ENCODE measurements at places on chromosomes 12 and 14.

GRCh38 chr12:50725011-50725942 is 38.6 kb upstream of the ATF1 start:
- no peak overlapping the region for H3K27ac ChIP-seq
- DNase-seq, result no peak
- H3K4me1 ChIP-seq, result no peaks in the 10 kb centered on the region
- peaks cover 61% of the 10 kb centered on the region for H3K36me3 ChIP-seq

GRCh38 chr14:93955850-93956481 is 20.4 kb downstream of the ASB2 start:
- no peak overlapping the region for H3K4me3 ChIP-seq
- H3K27ac ChIP-seq, result no peak overlapping the region
- no peak for DNase-seq
- H3K36me3 ChIP-seq, result no peaks in the 10 kb centered on the region
- no peaks in the 10 kb centered on the region for H3K27me3 ChIP-seq

DNA sequence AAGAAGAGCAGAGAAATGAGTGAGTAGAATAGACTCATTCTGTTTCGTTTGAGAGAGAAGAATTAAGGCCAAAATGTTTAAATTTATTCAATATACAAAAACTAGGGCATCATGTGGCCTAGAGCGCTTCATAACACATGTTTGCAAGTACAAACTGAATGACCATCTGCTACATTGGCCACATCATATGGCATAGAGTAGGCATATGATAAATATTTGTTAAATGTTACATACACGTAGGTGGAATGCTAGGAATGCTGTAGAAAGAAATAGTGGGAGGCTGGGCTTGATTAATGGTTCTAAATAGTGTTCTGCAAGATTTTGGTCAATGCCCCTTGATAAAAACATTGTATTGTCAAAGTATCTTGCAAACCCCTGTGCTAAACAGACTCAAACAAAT is 10.8 kb downstream of the MGP start:
- no peaks in the 10 kb centered on the region for H3K4me1 ChIP-seq
- no peak for DNase-seq
- no peak overlapping the region for H3K4me3 ChIP-seq
- no peak overlapping the region for H3K27ac ChIP-seq
- H3K27me3 ChIP-seq, result no peaks in the 10 kb centered on the region

DNA sequence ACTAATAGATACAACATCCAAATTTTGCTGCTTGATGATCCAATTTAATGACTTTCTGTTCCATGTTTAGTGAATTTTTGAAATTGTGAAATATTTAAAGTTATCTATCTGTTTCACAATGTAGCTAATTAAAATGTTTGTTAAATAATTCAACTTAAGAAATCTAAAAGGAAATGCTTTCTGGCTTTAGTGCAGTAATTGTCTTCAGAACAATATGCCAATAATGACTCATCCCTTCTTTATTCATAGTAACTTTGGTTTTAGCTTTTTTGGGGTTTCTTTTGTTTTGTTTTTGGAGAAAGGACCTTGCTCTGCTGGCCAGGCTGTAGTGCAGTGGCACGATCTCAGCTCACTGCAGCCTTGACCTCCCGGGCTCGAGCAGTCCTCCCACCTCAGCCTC is 479.2 kb upstream of the RGS6 start:
- H3K27me3 ChIP-seq, result no peaks in the 10 kb centered on the region
- H3K4me1 ChIP-seq, result peaks cover 6% of the 10 kb centered on the region
- H3K27ac ChIP-seq, result no peak overlapping the region
- no peak for DNase-seq

- H3K36me3 ChIP-seq, result no peaks in the 10 kb centered on the region
- no peak overlapping the region for H3K27ac ChIP-seq
- DNase-seq, result no peak
- no peak overlapping the region for H3K4me3 ChIP-seq
These were observed 340.2 kb downstream of the C12orf75 start for GRCh38 chr12:105670672-105671071.

DNA sequence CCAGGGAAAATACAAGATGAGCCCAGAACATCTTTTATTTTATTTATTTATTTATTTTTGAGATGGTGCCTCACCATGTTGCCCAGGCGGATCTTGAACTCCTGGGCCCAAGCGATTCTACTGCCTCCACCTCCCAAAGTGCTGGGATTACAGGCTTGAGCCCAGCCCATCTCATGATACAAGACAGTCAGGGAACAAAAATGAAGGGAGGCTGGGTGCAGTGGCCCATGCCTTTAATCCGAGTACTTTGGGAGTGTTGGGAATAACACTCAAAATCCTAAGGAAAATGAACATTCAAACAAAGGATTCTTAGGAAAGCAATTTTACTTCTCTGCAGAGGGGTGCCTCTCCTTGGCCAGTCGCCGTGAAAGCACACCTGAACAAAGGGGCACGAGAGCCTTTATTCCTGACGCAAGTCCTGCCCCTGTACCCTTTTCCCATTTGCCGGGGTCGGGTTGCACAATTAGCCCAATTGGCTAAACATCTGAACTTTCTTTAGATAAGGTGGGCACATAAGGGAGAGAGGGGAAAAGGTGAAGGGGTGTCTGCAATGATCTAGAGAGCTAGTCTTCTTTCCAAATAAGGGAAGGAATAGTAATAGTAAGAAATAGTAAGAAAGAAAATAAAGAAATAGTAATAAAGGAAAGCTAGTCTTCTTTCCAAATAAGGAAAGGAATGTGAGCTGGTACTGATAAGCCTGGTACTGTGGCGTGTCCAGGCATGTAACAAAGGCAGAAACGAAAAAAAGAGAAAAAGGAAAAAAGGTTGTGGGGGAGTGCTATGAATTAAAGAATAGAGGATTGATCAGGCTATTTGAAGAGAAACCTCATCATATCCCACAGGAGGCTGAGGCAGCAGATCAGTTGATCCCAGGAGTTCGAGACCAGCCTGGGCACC is 13.4 kb downstream of the NCAPD2 start:
- no peaks in the 10 kb centered on the region for H3K27me3 ChIP-seq
- peaks cover 11% of the 10 kb centered on the region for H3K4me1 ChIP-seq
- peak overlapping the region; percentile 3 for H3K4me3 ChIP-seq
- peak overlapping the region; percentile 93 for H3K27ac ChIP-seq
- DNase-seq, result peak; percentile 48

DNA sequence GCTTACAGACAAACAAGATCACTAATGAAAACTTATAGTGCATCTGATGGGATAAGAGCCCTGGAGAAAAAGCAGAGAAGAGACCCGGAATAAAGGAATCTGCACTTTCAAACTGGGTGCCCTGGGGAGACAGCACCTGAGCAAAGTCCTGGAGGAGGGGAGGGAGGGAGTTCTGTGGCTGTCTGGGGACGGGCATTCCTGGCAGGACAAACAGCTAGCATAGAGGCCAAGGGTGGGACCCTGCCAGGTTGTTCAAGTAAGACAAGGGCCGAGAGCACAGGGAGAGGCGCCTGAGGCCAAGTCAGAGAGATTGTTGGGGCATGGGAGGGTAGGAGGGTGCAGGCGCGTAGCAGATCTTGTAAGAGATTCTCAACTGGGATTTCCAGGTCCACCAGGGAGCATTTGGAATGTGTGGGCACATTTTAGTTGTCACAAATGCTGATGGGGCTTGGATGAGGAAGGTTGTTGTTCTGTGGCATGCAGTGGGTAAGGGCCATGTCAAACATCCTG is 14.2 kb downstream of the IQSEC3 start:
- H3K4me1 ChIP-seq, result peaks cover 7% of the 10 kb centered on the region
- DNase-seq, result no peak
- peaks cover 40% of the 10 kb centered on the region for H3K27me3 ChIP-seq
- no peak overlapping the region for H3K27ac ChIP-seq
- H3K4me3 ChIP-seq, result no peak overlapping the region

DNA sequence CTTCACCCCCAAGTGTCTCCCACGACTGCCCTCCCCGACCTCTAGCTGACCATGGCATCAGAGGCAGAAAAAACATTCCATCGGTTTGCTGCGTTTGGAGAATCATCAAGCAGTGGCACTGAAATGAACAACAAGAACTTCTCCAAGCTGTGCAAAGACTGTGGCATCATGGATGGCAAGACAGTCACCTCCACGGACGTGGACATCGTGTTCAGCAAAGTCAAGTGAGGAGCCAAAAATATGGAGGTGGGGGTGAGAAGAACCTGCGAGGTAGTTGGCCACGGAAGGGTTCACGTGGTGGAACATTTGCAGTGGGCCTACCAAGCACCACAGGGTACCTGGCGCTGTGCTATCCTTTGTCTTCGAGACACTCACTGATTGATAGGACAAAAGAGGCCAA is 514 bp downstream of the TPPP2 start:
- H3K27me3 ChIP-seq, result peaks cover 16% of the 10 kb centered on the region
- peaks cover 17% of the 10 kb centered on the region for H3K4me1 ChIP-seq
- no peaks in the 10 kb centered on the region for H3K36me3 ChIP-seq
- no peak overlapping the region for H3K27ac ChIP-seq

- H3K27me3 ChIP-seq, result no peaks in the 10 kb centered on the region
- H3K27ac ChIP-seq, result no peak overlapping the region
- H3K4me3 ChIP-seq, result no peak overlapping the region
- peaks cover 35% of the 10 kb centered on the region for H3K4me1 ChIP-seq
- H3K36me3 ChIP-seq, result no peaks in the 10 kb centered on the region
These were observed 40.7 kb downstream of the WNK1 start for GRCh38 chr12:793037-793436.

- no peaks in the 10 kb centered on the region for H3K27me3 ChIP-seq
- H3K27ac ChIP-seq, result no peak overlapping the region
These were observed 320.8 kb downstream of the MED13L start for GRCh38 chr12:115956659-115957058.

DNA sequence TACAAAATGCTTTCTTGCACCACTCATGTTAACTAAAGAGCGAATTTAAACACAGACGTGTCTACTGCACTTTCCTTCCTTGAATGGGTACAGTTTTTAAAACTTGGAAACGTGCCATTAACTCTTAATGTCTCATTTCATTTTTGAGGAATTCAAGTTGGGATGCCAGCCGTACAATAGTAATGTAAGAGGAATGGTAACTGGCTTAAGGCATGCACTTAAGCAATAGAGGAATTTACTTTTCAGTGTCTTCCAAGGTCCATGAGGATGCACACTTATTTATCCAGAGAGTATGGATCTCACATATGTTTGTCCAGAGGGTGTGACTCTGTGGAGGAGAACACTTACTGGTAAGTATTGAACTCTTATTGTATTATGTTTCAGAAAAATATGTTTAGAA is 52.9 kb downstream of the PPP4R4 start:
- no peak for DNase-seq
- H3K27ac ChIP-seq, result no peak overlapping the region
- no peak overlapping the region for H3K4me3 ChIP-seq
- H3K4me1 ChIP-seq, result no peaks in the 10 kb centered on the region
- no peaks in the 10 kb centered on the region for H3K27me3 ChIP-seq

DNA sequence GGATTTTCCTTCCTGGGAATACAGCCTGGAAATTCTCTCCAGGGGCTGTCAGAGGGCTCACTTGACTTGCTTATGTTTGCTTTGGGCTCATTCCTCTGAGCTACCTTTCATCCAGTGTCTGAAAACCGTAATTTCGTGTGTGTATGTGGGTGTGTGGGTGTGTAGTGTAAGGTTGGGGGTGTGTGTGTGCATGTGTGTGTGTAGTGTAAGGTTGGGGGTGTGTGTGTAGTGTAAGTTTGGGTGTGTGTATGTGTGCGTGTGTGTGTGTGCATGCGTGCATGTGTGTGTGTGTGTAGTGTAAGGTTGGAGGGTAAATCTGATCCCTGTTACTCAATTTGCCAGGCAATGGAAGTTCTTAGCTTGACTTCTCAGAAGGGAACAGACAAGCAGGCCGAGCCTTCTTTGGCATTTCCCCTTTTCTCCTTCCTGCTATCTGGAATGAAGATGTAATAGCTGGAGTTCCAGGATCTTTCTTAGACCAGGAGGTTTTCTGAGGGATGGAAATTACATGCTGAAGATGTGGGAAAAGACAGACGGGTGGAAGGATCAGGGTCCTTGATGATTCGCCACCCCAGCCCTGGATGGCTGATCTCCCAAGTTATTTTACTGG is 15.5 kb upstream of the BEGAIN start:
- 0 out of 2 replicates have a peak, but pooled peaks cover 2% of the 10 kb centered on the region for H3K36me3 ChIP-seq
- no peak for DNase-seq
- H3K4me3 ChIP-seq, result no peak overlapping the region
- peaks cover 13% of the 10 kb centered on the region for H3K27me3 ChIP-seq

DNA sequence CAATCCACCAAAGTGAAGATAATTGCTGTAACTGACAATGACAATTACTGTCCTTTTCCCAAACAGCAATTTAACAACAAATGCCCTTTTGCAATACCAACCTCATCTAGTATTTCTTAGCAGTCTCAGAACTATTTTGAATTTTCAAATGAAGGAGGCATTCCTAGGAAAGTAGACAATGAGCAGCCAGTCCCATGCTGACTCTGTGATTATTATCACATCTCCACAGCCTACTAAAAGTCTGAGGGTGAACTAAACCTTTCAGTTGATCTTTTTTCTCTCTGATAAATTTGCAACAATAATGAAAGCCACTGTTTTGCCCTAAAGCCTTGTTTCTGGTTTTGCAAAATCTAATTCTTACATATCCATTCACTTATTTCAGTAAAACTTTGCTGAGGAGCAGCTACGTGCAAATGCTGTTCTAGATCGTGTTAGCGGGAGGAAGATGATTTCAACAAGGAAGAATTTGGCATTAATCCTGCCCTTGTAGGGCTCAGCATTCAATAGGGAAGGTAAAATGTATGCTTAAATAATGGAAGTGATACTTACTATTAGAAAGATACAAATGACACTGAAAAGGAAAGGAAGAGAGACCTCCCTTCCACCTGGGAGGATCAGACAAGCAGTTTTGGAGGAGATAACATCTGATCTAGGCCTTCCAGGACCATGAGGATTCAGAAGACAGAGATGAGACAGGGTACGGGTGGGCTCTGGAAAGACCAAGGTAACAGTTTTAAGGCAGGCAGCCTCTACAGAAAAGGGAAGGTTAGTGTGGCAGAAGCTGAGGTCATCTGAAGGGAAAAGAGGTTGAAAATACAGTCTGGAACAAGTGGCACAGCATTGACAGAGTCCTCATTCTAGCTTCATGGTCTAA is 47.4 kb downstream of the SLC38A1 start:
- no peak for DNase-seq
- peaks cover 54% of the 10 kb centered on the region for H3K4me1 ChIP-seq
- H3K27ac ChIP-seq, result peak overlapping the region; percentile 85
- H3K27me3 ChIP-seq, result no peaks in the 10 kb centered on the region

- no peak overlapping the region for H3K4me3 ChIP-seq
- H3K27me3 ChIP-seq, result no peaks in the 10 kb centered on the region
These were observed 269.9 kb downstream of the CACNA1C start for GRCh38 chr12:2322554-2323120.

DNA sequence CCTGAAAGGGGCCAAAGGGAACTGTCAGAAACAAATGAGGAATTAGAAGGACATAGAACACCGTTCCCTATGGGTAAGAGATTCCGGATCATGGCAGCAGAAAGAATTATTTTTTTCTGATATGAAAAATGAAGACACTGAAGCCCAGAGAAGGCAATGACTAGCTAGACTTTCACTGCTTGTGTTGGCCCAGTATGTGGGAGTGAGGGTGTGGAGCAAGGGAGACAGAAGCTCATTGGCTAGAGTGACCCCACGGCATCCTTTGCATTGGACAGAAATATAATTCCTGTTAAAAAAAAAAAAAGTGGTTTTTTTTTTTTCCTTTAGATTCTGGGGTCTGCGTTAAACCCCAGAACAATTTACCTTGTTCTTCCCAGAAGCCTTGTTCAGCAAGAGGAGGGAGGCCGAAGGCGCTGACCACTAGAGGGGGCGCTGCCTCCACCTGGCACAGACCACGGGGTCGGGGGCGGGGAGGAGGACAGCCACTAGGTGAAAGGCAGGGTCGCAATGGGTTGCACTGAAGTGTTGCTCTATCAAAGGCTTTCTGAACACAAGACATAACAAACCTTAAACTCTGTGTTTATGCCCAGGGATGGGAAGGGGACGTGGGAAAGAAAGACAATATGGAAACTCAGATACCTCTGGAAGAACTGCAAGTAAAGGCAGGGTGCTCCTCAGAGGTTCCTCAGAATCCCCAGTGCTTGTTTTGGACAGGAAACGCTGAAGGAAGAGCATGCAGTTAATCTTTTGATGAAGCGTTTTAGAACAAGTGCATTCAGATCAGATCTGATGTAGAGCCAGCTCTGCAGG is 156.8 kb downstream of the KCNA5 start:
- no peak overlapping the region for H3K4me3 ChIP-seq
- peak; percentile 90 for DNase-seq
- H3K27me3 ChIP-seq, result no peaks in the 10 kb centered on the region
